ENCODE measurements at places on chromosomes 7 and 10.

- no peak for ATAC-seq
These were observed 28.8 kb downstream of the MIOS start for GRCh38 chr7:7595451-7595850.

- no peak for ATAC-seq
These were observed 2.0 kb downstream of the STK32C start for GRCh38 chr10:132305654-132306342.

- no peak for ATAC-seq
These were observed 55.6 kb downstream of the DNAJB6 start for GRCh38 chr7:157392256-157393037.

- no peak for ATAC-seq
These were observed 167.0 kb upstream of the PITRM1 start for GRCh38 chr10:3339531-3339950.

DNA sequence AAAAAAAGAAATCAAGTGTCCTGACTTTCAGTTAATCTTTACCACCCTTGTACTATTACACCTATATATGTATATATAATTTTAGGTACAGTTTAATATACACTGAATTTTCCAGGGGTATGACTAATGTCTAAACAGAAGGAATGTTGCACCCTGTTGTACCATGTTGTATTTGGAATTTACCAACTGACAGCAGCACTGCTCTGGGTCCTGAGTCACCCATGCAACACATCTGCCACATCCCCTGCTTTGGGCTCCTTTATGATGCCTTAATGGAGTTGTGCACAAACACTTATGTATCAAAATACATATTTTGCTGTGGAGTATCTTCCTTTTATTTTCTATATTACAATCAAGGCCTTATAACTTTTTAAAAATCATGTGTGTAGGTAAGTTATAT, 21.2 kb downstream of the YAE1 start:
- ATAC-seq = no peak

GRCh38 chr10:5364890-5365338, at the start of gene UCN3:
Gene UCN3 (plus strand): TSS chr10:5364966. CDS start chr10:5373721, 8,755 bp downstream.
- no peak for ATAC-seq
